ENCODE measurements at places on chromosomes 2 and 18. TPM values are rescaled to one million over a fixed set of nuclear protein-coding genes. Genes with fewer than 3 reads are reported as not detected.

The CDH2 gene
- polyA plus RNA-seq = not detected

The GALNT1 gene
- polyA plus RNA-seq = 15.5 TPM

The INPP5D gene
- 220 TPM for polyA plus RNA-seq

The MC4R gene
- not detected for polyA plus RNA-seq

The EML4 gene
- 78.3 TPM for polyA plus RNA-seq

Measured in IgD-negative memory B cell (primary cell).